Left renal cortex interstitium (tissue), 4 donors: ENCODE measurements at places on chromosomes 16 and 17. TPM values are rescaled to one million over a fixed set of nuclear protein-coding genes. Genes with fewer than 3 reads are reported as not detected.

SLC6A4 gene
- 0.52 TPM for polyA plus RNA-seq

KRT33A gene
- polyA plus RNA-seq: not detected

RAB40B gene
- polyA plus RNA-seq: 16.6 TPM

CD300A gene
- 1.4 TPM for polyA plus RNA-seq

SMIM22 gene
- 12.4 TPM for polyA plus RNA-seq

OMG gene
- polyA plus RNA-seq: not detected

FAM117A gene
- polyA plus RNA-seq: 18.7 TPM

SHCBP1 gene
- 7.7 TPM for polyA plus RNA-seq

ABCC11 gene
- polyA plus RNA-seq: 0.37 TPM

ASPSCR1 gene
- polyA plus RNA-seq: 40.1 TPM

TPSG1 gene
- polyA plus RNA-seq: 0.67 TPM

RNU2-1 gene
- 2.3 TPM for polyA plus RNA-seq

MFSD6L gene
- 3.9 TPM for polyA plus RNA-seq

GLIS2 gene
- polyA plus RNA-seq: 59.1 TPM

RGS9 gene
- 13.4 TPM for polyA plus RNA-seq

CAVIN1 gene
- 67.5 TPM for polyA plus RNA-seq

DLX3 gene
- 0.71 TPM for polyA plus RNA-seq

GFAP gene
- 0.78 TPM for polyA plus RNA-seq

PLD6 gene
- polyA plus RNA-seq: 3.3 TPM

FSCN2 gene
- polyA plus RNA-seq: 1.7 TPM

CYGB gene
- polyA plus RNA-seq: 23.4 TPM

RUNDC1 gene
- polyA plus RNA-seq: 16.2 TPM
